ENCODE measurements at places on chromosomes 12 and 14.

- DNase-seq: no peak
Measured at GRCh38 chr14:101961746-101962502, 2.4 kb upstream of the DYNC1H1 start.

DNA sequence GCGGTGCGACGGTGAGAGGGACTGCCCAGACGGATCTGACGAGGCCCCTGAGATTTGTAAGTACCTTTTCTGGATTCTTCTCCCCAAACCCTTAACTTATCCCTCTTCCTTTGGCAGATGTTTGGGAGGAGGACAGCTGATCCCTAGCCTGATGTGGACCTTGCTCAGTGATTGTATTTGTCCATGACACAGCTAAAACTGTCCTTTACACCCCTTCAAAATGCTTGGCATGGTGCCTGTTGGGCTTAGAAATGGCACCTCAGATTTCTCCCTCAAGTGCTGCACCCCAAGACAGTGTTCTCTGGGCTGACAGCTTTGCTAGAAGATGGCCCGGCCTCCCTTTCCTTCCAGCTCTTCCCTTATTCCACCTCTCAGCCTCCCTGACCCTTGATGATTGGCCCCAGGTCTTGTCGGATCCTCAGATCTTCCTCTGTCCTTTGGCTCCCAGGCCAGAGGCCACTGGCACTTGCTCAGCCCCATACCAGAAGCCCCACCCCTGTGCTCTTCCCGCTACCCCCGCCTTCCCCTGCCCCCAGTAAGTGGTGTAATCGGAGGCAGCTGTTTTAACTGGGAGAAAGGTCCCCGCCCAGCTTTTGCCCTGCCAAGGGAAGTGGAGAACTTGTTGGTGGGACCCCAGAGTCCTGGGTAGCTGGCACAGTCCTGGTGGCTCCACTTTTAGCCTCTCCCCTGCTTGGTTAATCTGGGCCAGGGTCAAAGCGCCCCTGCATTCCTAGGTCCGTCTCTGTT, 8.7 kb downstream of the LRP1-AS start:
- DNase-seq: no peak

DNA sequence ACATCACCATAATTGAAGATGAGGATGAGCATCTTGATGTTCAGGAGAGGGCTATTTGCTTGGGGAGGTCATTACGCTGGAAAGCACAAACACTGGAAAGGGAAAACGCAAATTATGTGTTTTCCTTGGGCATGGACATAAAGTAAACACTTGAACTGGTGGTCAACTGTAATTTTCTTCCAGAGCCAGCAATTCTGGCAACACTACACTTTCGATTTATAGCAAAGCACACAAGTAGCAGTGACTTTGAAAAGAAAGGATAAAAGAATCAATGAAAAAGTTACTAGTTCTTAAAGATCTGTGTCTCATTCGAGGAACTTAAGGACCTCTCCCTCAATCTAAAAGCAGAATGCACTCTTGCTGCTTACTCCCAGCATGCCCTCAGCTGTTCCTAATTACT, 2.2 kb downstream of the CLEC14A start:
- no peak for DNase-seq

DNA sequence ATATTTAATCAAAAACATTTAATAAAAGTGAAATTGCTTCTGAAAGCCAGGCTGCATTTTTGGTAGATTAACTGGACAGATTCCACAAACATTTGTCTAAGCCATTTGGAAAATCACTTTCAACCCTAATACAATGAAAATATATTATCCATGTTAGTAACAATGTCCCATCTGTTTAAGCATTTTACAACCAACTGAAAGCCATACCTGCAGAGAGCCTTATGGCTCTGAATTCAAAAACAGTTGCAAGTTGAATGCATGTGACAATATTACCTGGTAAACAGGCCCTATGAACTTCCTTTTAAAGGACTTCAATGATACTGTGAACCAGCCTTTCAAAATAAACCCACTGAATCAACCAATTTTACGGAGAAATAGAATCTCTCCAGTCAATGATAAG, 468.1 kb downstream of the BTG1 start:
- DNase-seq: no peak

DNA sequence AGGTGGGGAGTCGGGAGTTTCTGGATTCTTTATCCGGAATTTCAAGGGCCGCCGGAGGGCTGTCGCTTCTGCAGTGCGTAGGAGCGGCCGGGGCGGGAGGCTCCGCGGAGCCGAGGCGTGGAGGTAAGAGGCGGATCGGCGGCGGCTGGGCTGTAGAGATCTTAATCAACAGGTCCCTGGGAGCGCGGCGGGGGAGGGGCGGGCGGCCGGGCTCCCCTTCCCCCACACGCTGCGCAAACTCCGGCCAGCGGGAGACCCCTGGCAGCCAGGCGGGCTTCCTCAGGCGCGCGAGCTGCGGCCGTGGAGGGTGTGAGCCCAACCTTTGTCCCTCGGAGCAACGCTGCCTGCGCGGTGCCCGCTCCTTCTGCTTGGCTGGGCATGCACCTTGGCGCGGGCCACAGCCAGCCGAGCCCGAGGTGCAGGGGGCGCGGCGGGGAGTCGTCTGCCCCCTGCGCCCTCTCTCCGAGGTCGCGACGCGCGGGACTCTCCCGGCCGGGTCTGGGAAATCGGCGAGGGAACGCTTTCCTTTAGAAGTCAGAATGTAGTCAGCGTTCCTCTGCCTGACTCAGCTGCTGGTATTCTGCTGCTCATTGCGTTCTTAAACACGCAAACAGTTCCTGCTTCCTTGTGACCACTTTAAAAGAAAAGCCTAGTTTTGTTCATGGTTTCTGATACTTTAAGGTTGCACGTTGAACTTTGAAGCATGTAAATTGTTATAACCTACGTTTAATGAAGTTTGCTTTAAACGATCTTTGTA, at the start of gene PALS1:
PALS1 (plus strand) TSS at position 25 of the 757 bp plus-strand sequence. CDS start 37,736 bp downstream, outside the sequence.
- DNase-seq: peak; percentile 52

DNA sequence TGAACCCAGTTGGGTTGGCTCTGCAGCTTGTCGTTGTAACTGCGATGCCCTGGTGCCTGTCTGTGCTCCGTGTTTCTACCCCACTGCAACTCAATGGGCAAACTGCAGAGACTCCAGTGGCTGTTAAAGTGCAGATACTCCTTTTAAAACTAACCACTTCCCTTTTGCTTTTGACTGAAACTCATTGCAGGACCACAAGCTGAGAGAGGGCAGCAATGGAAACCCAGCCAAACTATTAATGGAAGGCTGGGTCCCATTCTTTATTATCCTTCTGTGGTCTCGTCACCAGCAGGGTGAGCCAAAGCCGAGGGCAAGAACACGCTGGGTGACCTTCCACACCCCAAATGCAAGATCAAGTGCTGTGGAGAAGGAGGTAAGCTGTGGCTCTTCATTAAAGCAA, 910.4 kb downstream of the VRK1 start:
- DNase-seq: no peak

- no peak for DNase-seq
Measured at GRCh38 chr12:81779216-81779615, 20.1 kb upstream of the PPFIA2 start.

DNA sequence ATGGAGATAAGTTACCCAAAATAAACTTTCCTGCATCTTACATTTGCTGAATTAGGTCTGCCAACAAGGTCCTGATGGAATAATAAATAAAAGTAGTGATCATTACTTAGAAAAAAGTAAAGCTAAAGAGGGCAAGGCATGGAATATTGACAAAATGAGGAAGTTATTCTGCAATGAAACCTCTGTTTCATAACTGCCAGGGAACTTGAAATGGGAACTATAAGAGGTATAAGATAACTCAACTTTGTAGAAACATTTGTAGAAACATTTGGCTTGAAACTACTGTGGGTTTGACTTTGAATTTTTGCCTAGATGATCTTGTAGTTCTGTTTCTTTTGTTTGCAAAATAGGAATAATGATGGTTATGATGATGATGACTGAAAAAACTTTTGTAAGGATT, 18.7 kb upstream of the YBX3 start:
- no peak for DNase-seq

DNA sequence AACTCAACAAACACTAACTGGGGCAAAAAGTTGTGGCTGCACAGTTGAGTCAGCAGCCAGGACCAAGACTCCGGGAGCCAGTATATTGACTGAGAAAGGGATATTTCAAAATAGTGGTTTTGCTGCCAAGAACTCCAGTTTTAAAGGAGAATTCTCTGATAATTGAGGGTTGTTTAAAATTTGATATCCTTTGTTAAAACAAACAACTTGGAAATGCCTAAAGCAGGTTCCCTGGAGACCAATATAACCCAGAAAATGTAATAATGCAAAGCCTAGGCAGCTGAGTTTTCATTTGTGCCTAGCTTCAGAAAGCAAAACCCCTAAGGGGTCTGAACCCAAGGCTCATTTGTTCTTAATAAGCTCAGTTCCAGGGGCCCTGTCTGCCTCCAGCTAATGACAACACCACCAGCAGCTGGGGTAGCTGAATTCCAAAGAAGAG, 311.7 kb upstream of the CCDC196 start:
- no peak for DNase-seq

GRCh38 chr12:2825132-2825531, 9.7 kb downstream of the NRIP2 start:
- DNase-seq: peak; percentile 24

GRCh38 chr14:52078095-52078531, 9.3 kb upstream of the NID2 start:
- no peak for DNase-seq

GRCh38 chr12:117567644-117568216, 206.3 kb upstream of the NOS1 start:
- no peak for DNase-seq

GRCh38 chr12:116043659-116044535, 233.6 kb downstream of the MED13L start:
- no peak for DNase-seq

DNA sequence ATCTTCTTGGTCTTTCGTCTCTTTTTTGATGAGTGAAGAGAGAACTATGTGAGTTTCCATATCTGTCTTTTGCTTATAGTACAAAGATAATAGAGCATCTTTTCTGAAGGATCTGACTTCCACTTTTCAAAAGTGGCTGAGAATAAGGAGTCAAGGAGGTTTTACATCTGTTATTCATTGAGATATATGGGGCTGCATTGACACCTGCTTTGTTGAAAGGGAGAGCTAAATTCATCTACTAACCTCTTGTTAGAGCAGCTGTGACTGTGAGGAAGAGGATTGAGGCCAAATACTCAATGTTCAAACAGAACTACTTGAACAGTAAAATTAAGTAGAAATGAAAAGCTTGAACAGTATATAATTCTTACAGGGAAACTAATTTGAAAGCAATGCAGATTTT, 130.2 kb upstream of the ATP2B1 start:
- no peak for DNase-seq

DNA sequence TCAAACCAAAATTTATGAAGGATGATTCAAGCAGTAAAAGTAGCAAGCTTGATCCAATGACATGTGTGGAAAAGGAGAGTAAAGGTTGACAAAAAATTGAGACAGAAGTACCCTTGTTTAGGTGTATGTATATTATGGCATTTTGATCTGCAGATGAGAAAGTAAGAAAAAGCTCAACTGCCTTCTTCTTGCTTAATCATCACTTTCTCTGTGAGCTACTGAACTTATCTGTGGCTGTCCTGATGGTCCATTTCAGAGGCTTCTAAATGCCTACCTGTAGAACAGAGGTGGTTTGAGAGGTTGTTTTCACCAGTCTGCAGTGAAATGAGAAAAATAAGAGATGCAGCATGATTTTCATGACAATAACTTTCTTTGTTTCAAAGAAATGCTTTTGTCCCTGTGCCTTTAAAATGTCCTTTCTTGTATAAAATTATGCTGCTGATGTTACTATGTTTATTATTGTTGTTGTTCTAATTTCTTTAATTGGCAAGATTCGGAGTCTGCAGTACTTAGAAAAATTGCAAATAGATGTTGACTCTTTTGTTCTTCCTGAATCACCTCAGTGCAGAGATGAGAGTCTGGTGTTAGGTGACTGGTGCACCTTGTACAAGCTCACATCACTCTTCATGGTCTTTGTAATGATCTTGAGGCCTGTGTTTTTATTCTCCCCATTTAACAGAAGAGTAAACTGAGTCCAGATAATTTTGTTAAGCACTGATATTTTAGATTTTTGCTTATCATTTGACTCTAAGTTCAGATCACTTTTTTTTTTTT, 821.9 kb downstream of the VRK1 start:
- no peak for DNase-seq

- DNase-seq: no peak
Measured at GRCh38 chr12:89504560-89505346, 19.8 kb downstream of the GALNT4 start.

GRCh38 chr12:14635776-14636175, 60.6 kb downstream of the GUCY2C start:
- DNase-seq: no peak

- peak; percentile 43 for DNase-seq
Measured at GRCh38 chr14:47278233-47278842, 397.1 kb downstream of the MDGA2 start.

DNA sequence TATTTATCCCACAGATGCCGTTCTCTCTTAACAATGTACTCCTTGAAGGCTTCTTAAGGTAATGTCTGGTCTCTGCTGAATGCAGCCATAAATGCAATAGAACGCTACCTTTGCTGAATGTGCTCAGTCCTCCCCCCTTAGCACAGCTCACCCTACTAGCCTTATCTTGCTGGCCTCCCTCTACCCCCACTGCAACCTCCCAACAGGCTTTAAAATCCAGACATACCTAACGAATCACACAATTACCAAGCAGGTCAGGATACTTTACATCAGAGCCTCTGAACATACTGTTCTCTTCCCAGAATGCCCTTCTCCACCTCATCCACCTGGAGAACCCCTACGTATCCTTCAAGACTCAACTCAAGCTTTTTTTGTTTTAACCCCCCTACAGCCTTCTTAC, 51.0 kb upstream of the CRADD start:
- DNase-seq: no peak

GRCh38 chr12:118821386-118821925, 159.9 kb upstream of the SRRM4 start:
- no peak for DNase-seq

DNA sequence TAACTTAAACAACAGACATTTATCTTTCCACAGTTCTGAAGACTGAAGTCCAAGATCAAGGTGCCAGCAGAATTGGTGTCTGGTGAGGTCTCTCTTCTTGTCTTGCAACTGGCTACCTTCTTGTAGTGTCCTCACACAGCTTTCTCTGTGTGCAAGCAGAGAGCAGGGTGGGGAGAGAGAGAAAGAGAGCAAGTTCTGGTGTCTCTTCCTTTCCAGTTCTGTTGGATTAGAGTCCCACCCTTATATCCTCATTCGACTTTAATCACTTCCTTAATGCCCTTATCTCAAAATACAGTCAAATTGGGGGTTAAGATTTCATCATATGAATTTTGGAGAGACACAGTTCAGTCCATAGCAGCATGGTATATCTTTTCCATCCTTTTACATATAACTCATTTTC, 40.8 kb downstream of the DYRK2 start:
- DNase-seq: no peak

GRCh38 chr12:54301428-54302048, 723 bp upstream of the NFE2 start:
- DNase-seq: no peak

- no peak for DNase-seq
Measured at GRCh38 chr12:114702462-114702861, 18.5 kb upstream of the TBX3 start.

DNA sequence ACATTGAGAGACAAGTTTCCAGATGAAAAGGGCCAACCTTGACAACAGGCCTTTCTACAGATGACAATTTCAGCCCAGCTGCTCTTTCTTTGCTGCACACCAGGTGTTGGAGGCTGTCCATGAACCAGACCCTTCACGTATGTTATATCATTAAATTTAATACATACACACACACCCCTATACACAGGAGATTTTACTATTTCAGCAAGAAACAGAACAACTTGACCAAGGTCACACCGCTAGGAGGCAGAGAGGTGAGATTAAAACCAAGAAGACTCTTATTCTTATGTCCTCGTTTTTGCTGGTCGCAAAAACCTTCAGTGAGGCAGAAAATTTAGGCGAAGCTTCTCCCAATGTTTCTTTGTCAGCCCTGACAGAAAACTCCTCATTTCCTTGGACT, 1585.9 kb downstream of the AACS start:
- no peak for DNase-seq

- DNase-seq: no peak
Measured at GRCh38 chr12:42802785-42803189, 213.2 kb upstream of the PRICKLE1 start.

All from putamen (tissue), 1 donor.